ENCODE measurements at places on chromosomes 12 and 14.

DNA sequence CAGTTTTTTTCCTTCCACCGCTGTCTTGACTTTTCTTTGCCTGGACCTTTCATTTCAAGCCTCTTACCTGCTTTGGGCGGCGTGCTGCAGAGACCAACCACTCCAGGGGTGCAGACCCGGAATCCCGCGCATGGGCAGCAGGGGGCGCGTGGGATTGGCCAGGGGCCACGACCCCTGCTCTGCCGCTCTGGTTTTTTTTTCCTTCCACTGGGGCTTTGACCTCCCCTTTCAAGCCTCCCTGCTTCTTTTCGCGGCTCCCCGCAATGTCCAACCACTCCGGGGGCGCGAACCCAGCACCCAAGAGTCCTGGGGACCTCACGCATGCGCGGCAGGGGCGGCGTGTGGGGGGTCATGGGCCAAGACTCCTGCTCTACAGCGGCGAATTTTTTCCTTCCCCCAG is 325.1 kb downstream of the ALG10 start:
- no peak for DNase-seq

- DNase-seq: no peak
Measured at GRCh38 chr12:40829738-40830144, 137.5 kb downstream of the CNTN1 start.

DNA sequence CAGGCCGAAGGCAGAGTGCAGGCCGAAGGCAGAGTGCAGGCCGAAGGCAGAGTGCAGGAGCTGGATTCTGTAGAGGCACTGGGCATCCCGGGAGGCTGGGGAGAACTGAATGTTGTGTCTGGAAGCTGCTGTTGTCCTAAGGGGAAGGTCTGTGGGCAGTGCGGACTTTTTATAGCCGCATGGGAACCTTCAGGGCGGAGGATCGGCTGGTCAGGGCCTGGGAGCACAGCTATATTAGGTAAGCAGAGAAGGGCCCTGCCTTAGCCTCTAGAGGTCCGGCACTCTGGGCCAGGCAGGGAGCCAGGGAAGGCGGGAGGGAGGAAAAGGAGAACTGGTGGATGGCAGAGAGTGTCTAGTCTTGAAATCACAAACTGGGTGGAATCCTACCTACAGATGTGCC is 14.2 kb downstream of the CABP1 start:
- DNase-seq: no peak

GRCh38 chr12:44247588-44247987 is 411.7 kb downstream of the TMEM117 start:
- no peak for DNase-seq

DNA sequence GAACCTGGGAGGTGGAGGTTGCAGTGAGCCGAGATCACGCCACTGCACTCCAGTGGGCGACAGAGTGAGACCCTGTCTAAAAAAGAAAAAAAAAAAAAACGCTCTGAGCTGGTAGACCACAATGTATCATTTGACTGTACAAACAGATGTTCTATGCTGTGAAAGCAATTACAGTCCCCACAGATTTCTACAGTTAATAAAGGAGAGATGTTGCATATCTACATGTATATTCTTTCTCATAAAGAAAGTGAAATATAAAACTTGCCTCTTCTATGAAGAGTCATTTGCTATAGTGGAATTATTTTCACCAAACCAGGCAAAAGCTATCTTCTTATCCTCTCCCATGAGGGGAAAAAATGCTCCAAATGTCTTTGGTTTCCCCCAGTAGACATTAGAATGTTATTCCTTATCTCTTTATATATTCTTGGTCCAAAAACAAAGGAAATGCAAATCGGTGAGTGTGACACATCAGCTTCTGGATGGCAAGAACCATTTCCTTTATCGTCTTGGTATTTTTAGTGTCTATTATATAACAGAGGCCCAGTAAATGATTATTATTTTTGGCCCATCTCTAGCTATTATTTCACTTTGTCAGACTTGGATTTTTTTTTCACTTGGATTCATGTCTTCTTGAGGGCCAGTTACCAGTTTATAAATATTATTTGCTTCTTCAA is 230.4 kb downstream of the SSPN start:
- DNase-seq: no peak

GRCh38 chr14:101062601-101063000 is 159.1 kb upstream of the RTL1 start:
- DNase-seq: no peak

- DNase-seq: no peak
Measured at GRCh38 chr12:98224584-98225221, 290.7 kb upstream of the TMPO start.

DNA sequence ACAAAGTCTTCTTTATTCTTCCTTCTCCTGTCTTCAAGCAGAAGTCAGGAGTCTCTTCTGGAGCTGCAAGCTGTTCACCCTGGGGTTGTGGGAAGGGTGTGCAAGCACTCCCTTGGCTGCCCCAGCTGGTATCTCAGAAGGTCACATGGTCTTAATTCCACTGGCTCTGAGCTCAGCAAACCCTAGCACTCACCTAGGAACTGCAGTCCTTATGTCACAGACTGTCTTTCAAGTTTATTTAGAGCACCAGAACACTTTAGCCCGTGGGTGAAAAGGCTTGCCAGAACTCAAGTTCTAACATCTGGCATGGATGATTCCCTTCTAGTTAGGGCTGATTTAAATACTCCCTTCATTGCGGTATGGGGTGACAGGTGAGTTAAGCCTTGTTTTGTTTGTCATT is 379.0 kb downstream of the CCER1 start:
- no peak for DNase-seq

- DNase-seq: no peak
Measured at GRCh38 chr12:32839828-32840227, 56.7 kb downstream of the PKP2 start.

DNA sequence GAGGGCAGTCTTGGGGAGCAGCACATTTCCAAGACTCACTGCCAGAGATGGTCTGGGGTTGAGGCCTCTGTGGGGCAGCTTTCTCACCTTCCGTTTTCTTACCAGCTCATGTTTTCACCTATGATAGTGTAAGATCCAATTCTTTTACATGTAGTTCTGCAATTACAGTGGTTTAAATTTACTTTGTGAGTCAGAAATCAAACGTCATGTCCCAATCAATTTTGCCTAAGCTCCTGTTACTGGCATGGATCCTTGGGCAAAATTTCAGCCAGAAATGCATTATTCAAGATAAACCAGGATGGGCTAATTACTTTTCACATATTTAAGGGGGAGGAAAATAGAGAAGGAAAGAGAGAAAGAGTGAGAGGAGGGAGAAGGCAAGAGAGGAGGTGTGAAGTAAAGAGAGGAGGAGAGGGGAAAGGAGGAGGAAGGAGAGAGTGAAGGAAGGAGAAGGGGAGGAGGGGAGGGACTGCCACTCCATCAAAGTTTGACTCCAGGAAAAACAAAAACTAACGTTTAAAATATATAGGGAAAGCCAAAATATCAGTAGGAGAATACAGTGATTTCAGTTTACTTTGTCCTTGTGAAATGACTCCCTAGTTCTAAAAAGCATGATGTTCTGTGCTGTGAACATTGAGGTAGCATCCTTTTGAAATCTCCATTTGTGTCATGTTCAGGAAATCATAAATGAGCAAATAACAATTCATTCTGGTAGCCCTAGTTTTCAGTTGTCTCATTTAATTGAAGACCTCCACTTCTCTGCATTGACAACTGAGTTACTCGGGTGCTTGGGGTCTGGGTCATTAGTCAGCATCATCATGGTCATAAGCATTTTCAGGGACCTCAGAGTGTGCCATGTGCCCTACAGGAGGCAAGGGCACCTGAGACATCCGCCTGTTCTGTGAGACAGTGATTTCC is 3.0 kb downstream of the BMAL2 start:
- no peak for DNase-seq

DNA sequence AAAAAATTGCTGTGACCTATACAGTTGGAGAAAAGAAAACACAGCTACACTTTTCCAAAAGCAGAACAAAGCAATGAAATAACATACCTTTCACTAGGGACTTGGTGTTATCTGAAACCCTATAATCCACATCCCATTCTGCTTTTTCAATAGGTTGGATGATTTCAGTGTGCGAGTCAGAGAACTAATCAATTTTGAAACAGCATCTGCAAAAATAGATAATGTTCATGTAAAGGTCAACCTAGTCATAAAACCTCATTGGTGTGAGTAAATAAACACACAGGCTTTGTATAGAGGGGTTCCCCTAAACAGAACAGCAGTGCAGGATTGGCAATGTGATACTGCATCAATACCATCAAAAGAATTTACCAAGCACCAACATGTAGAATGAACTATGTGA is 173.0 kb upstream of the G2E3 start:
- no peak for DNase-seq

DNA sequence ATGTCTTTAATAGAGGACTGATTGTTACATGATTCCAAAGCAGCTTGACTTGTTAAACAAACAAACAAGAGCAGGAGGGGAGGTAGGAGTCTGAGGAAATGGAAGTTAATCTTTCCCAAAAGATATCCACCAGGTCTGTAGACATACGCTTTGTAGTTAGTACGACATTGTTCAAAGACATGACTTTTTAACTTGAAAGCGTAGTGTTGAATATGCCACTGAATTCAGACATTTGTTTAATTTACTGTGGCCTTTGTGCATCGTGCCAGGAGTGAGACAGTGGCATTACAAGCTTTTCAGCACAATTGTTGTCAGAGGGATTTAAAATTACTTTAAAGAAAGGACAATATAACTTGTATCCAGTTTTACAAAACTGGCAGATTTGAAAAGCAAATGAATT is 53.0 kb downstream of the SAV1 start:
- no peak for DNase-seq

DNA sequence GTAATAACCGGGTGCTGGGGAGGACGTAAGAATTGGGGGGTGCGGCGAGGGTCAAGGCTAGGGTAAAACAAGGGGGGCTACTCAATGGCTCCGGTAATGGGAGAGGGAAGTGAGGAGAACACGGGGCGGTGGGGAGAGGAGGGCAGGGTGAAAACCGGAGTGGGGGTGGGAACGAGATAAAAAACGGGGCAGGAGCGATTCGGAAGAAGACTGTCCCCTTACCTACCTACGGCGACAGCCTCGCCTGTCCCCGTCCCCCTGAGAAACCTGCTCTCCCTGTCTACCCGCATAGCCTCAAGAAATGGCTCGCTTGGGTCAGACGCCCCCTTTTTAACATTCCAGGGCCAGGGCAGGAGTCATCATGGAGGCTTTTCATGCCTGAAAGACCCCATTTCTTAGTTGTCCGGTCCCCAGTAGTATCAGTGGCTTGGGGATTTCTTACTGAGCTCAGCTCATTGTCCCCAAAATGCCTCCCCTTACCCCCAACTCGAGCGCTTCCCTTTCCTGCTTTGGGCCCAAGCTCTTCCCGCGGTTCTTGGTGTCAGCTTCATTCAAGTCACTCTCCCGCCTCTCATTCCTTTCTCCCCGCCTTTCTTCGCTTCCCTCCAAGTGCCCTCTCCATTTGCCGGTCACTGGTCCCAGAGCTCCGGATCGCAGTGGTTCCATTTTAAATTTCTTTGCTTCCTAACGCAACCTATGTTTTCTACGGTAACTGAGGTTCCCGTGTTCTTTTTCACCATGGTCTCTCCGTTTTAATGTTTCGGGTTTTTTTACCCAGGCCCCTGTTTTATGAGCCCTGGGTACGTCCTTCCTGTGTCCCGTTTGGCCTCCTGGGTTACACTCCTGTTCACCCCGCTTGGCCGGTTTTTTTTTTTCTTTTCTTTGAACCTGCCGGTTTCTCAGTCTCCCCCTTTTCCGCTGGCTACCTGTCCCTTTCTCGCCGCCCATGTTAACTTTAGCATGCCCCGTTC is 1.2 kb upstream of the WSB2 start:
- DNase-seq: no peak

DNA sequence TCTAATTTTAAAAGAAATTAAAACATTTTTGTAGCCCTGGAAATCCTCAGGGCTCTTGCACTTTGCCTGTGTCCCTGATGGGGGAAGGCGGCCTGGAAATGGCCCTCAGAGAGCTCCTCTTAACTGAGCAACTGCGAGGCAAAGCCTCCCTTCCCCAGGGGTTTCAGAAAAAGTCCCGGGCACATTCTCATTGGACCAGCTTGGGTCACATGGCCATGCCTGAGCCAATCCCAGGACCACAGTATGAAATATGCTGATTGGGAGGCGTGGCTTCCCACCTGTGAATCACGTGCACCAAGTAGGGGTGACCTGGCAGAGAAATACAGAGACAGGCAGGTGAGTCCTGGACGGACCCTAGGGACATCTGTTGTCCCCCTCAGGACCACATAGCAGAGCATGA is 90.4 kb upstream of the SFSWAP start:
- DNase-seq: no peak

DNA sequence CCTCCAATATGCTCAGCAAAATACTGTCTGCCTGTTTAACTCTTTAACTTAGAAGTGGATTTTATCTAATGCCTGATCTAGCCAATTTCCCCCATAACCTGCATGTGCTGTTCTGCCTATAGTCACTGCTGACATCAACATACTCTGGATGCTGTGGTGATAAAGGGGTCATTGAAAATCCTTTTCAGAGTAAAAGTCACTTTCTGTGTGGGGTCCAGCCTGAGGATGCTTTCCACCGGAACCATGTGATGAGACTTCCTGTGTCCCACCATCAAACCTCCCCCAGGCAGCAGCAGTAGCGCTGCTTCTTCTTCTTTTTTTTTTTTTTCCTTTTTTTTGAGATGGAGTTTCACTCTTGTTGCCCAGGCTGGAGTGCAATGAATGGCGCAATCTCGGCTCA is 607.0 kb downstream of the BCL11B start:
- DNase-seq: no peak

DNA sequence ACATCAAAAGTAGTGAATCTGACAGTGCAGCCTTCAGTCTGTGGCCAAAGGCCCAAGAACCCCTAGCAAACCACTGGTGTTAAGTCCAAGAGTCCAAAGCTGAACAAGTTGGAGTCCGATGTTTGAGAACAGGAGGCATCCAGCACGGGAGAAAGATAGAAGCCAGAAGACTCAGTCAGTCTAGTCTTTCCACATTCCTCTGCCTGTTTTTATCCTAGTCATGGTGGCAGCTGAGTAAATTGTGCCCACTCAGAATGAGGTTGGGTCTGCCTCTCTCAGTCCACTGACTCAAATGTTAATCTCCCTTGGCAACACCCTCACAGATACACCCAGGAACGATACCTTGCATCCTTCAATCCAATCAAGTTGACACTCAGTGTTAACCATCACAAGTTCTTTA is 1255.4 kb downstream of the LRFN5 start:
- DNase-seq: no peak

DNA sequence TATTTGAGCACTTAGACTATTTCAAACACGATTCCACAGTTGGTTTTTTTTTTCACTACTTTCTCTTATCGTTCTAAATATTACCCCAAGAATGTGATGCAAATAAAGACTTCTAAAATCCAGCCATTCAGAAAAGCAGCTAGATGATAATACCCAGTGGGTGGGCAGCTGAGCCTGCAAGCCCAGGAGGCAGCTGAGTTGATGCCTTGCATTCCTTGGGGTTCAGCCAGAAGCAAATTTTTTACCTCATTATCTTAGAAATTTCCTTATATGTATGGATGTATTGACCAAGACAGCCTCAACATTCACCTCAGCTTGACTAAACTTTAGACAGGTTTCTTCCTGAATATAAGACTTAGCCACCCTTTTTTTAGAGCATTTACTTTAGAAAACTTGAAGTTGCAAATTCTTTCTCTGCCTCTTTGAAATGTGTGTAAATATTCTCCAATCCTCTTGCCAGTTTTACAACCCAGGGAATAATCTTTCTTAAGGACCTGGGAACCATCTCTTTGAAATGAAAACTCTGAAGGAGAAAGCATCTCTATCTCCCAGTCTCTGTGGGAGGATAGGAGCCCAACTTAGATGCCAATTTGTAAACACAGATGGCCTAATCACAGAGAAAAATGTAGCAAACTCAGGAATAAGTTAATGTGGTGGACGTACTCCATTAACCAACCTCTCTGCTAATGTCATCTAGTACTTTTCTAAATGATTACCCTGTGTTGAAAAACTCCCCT is 52.2 kb upstream of the ANP32D start:
- DNase-seq: no peak
